ENCODE measurements at places on chromosomes 13 and 19. TPM values are rescaled to one million over a fixed set of nuclear protein-coding genes. Genes with fewer than 3 reads are reported as not detected.

Gene SERP2
- polyA plus RNA-seq: 11.8 TPM

Gene ZNF880
- 25.4 TPM for polyA plus RNA-seq

Gene CLEC17A
- not detected for polyA plus RNA-seq

GRCh38 chr13:106633321-106633720 is 65.4 kb upstream of the ARGLU1 start:
- DNase-seq: no peak

GRCh38 chr13:29802621-29803020 is 47.8 kb downstream of the UBL3 start:
- no peak for DNase-seq

- no peak for DNase-seq
These were observed 727 bp downstream of the CNMD start for GRCh38 chr13:52738719-52739467.

GRCh38 chr13:44259045-44260027 is 114.3 kb upstream of the SERP2 start:
- DNase-seq: no peak

- DNase-seq: no peak
These were observed 563.1 kb downstream of the EFNB2 start for GRCh38 chr13:105972306-105972721.

- no peak for DNase-seq
These were observed 4.2 kb downstream of the PSG2 start for GRCh38 chr19:43078311-43078710.

DNA sequence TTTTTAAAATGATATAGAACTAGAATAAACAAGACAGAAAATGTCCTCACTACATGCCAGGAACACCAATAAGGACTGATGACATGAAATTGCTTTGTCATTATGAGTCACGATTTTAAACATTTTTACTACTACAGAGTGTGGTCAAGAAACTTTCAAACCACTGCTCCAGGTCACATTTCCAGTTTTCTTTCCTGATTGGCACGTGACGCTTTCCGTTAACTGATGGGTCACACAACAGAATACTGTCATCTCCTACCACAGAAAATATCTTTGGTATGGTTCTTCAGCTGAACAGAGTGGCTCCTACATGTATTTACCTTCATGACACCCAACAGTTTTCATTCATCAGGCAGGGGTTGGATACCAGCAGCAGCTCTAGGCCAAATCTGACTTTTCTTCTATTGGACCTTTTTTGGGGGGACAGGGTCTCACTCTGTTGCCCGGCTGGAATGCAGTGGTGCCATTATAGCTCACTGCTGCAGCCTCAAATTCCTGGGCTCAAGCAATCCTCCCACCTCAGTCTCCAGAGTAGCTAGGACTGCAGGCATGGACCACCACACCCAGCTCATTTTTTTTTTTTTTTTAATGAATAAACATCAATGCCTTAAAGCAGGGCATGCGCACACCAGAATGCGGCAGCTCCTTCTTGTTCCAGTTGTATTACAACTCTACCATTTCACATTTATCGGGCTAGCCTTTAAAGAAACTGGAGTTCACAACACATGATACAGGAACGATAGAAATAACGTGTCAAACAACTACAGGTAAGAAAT is 147.4 kb downstream of the RNF17 start:
- DNase-seq: no peak
